Left kidney (tissue), 8 donors: ENCODE measurements at places on chromosomes 1 and 21. TPM values are rescaled to one million over a fixed set of nuclear protein-coding genes. Genes with fewer than 3 reads are reported as not detected.

GRCh38 chr1:218896202-218896601, 277.5 kb upstream of the LYPLAL1 start:
- DNase-seq, result no peak

- no peak for DNase-seq
These were observed 3.2 kb upstream of the LYPLA2 start for GRCh38 chr1:23787701-23788100.

CNR2 gene
- 0.08 TPM for polyA plus RNA-seq

GRCh38 chr1:60878323-60878722, 204.0 kb upstream of the NFIA start:
- no peak for DNase-seq

DNA sequence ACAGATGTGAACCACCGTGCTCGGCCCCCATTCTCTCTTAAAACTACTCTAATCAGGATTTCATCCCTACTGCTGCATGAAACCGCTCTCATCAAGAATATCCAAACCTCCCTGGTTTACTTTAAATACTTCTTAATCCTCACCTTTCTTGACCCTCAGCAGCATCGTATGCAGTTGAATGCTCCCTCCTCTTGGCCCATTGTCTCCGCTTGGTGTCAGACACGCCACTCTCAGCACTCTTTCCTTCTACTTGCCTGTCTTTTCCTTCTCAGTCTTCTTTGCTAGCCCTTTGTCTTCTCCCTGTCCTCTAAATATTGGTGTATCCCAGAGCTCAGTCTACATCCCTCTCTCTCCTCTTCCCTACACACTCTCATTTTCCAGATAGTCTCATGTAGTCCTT, 314.9 kb downstream of the MRPL39 start:
- no peak for DNase-seq

DNA sequence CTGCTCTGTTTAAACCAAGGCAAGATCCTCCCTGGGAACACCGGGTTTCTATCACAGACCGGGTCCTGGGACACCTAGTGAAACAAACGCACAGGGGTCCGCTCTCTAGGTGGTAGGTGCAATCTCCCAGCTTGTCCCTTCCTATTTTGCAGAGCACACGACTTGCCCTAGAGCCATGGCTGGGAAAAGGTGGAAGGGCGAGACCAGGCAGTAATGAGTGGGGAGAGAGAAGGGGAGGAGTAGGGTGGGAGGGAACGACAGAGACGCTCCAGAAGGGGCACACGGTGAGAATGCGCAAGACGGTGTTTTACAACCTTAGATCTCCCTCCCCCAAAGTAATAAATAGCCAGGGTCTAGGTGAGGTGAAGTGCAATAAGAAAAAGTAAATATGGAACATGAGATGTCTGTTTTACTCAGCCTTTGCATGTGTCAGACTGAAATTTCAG, 9.3 kb upstream of the ARHGAP29 start:
- no peak for DNase-seq

KIF14 gene
- 12.4 TPM for polyA plus RNA-seq

DNA sequence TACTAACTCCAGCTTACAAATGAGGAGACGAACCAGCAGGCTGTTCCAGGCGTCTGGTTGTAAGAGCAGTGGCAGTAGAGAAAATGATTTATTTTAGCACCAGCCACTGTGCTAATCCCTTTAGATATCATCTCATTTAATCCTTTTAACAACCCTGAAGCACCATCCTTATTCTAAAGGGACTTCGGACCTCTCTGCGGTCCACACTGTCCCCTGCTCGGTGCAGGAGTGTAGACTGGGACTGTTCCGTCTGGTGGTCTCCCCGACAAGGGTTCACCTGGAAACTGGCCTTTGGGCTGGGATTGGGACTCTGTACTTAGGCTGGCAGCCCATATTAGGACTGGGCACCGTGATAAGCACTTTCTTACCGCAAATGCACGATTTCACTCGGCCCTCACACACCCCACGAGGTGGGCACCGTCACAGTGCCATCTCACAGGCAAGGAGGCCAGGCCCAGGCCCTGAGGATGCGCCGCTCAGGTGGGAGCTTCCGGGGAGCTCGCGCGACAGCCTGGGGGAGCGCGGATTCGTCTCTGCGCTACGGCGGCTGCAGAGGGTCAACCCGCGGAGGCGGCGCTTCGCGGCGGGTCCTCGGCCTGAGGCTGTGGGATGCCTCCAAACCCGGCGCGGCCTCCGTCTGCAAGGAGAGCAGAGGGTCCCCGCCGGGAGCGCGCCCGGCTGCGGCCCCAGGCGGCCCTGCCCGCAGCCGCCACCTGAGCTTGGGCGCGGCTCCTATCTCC, 45.2 kb downstream of the ATP1A1 start:
- DNase-seq, result peak; percentile 83

DNA sequence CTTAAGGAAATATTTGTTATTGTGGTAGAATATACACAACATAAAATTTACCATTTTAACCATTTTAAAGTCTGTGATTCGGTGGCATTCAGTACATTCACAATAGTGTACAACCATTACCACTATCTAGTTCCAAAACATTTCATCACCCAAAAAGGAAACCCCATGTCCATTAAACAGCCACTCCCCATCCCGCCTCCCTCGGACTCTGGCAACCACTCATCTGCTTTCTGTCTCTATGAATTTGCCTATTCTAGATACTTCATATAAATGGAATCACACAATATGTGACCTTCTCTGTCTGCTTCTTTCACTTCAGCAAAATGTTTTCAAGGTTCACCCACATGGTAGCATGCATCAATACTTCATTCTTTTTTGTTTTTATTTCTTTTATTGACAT, 51.3 kb downstream of the PTP4A2 start:
- no peak for DNase-seq

DNA sequence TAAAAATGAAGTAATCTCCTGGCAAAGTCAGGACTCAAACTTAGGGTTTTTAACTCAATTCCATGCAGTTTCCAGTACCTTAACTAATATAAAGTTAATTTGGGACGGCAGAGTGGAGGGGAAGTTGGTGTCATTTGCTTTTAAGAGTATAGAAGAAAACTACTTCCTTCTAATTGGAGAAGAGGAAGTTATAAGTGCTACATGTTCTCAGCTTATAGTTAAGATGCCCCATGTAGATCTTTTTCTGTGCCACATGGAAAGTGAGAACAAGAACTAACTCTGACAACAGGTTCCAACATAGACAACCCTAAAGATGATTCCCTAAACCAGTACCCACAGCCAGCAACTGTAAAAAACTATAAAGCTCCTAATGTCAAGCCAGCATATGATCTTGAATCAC, 11.5 kb downstream of the RRAGC start:
- DNase-seq, result no peak

OR2L13 gene
- polyA plus RNA-seq, result not detected
